Germinal center (tissue), 1 donor: ENCODE measurements at places on chromosomes 13 and 19.
A peak's percentile ranks its signal among the peaks of the same experiment; 100 is the strongest.

GRCh38 chr19:55605637-55606470, at the start of gene ZNF865:
TSS of gene ZNF865 (plus strand) at chr19:55605647. CDS start at chr19:55613619, 7,972 bp downstream.
- peak; percentile 68 for DNase-seq

DNA sequence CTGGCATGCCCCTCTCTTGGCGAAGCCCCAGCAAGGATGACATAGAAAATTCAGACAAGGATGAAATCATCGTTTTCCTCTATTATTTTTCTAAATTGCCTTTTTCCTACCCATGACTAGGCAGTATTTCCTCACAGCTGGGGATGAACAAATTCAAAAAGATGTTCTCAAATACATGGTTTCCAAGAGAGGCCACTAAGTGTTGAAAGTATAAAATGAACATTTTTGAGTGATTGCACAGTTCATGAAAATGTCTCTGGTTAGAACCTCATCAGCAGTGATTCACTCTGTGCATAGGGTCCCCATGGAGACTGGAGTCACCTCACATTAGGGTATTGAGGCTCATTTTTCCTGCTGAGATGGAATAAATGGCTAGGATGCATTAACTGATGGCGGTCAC, 373.7 kb downstream of the DNAJC15 start:
- DNase-seq, result no peak

GRCh38 chr13:43647471-43647870, 139.3 kb downstream of the ENOX1 start:
- no peak for DNase-seq

GRCh38 chr13:83919775-83920174, 37.5 kb upstream of the SLITRK1 start:
- DNase-seq, result no peak

- no peak for DNase-seq
These were observed 4.3 kb downstream of the PTOV1 start for GRCh38 chr19:49855277-49855675.

- no peak for DNase-seq
These were observed 160.1 kb upstream of the SOX1 start for GRCh38 chr13:111906816-111907215.

DNA sequence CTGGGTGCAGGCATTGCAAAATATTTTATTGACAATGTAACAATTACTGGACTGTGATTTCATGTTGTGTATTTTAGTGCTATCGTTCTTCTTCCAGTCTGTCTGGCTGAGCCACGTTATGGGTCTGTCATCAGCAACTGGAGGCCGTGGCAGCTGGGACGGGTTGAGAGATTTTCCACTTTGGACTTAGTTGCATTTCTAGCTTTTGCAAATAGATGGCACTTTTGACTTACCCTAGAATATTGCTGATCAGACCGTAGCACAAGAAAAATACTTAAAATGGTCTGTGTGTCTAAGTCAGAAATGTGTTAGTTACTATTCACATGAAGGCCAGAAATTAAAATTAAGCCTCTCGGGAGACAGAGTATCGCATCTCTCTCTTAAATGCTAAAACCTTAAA, 211.1 kb downstream of the TEX29 start:
- DNase-seq, result no peak

- DNase-seq, result no peak
These were observed 15.8 kb downstream of the ACTN4 start for GRCh38 chr19:38663156-38663651.

DNA sequence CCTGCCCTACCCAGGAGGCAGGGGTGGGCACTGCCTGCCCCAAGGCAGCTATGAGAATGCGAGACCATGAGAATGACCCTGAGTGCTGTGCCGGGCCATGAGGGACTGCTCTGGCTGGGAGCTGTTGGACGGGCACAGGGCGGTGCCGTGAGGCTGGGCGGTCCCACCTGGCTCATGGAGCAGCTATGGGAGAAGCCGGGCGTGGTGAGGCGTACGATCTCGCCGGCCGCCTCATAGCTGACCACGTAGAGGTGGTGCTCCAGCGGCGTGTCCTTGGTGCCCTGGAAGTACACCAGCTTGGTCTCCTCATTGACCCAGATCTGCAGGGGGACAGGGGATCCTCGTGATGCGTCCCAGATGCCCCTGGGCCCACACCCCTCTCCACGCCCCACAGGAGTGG, 19.3 kb upstream of the MYDGF start:
- no peak for DNase-seq

DNA sequence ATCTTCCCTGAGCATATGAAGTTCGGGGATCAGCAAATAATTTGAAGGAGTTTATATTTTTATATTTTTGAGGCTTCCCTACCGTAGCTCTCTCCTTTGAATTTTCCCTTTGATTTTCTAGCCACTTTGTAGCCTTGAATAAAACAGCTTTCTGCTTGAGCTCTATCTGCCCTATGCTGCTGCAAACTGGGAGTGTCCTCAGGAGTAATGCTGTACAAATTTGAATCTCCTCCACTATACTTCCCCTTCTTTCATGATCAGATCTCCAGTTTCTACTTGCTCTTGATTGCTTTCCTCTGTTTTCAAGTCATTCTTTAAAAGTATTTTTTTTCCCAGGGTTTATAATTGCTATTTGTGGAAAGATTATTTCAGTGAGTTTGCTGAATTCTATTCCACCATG, 14.6 kb downstream of the PDS5B start:
- DNase-seq, result no peak

- no peak for DNase-seq
These were observed 8.6 kb upstream of the BCAT2 start for GRCh38 chr19:48819366-48819816.

DNA sequence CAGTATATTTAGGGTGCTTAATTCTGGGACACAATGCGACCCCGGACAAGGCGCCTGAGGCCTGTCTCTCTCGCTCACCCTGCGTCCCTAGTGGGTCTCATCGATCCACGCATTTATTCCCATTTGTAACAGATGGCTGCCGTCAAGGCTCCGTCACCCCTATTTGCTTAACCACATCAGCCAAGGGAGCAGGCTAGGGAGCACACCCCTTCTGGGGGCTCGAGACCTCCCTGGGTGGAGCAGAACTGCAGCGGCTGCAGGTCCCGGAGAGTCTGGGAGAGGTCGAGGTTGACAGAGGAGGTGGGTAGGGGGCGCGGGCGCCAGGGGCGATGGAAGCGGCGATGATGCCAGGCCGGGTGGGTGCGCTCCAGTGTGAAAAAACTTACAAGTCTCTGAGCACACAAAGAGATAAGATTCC, 507 bp downstream of the ALG5 start:
- peak; percentile 13 for DNase-seq

- DNase-seq, result no peak
These were observed 1523.5 kb upstream of the PRR20A start for GRCh38 chr13:55617241-55617640.

DNA sequence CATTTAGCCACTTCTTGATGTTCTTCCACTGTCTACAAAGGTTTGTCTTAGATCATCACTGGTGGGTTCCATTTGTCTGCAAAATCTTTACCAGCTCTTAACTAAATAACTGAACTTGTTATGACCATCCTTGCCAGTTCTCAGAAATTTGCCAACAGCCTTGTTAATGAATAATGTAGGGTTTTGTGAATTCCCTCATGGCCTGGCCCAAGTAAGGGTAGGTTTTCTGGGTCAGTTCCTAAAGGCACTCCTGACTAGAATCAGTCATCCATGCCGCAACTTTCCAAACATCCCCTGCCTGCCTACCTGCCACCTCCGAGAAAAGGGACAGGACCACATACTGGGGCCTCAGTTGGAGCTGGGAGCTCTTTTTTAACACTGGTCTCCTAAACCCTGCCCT, 4.0 kb downstream of the COL4A1 start:
- no peak for DNase-seq

- DNase-seq, result no peak
These were observed 9.2 kb downstream of the TMEM255B start for GRCh38 chr13:113768018-113768905.

DNA sequence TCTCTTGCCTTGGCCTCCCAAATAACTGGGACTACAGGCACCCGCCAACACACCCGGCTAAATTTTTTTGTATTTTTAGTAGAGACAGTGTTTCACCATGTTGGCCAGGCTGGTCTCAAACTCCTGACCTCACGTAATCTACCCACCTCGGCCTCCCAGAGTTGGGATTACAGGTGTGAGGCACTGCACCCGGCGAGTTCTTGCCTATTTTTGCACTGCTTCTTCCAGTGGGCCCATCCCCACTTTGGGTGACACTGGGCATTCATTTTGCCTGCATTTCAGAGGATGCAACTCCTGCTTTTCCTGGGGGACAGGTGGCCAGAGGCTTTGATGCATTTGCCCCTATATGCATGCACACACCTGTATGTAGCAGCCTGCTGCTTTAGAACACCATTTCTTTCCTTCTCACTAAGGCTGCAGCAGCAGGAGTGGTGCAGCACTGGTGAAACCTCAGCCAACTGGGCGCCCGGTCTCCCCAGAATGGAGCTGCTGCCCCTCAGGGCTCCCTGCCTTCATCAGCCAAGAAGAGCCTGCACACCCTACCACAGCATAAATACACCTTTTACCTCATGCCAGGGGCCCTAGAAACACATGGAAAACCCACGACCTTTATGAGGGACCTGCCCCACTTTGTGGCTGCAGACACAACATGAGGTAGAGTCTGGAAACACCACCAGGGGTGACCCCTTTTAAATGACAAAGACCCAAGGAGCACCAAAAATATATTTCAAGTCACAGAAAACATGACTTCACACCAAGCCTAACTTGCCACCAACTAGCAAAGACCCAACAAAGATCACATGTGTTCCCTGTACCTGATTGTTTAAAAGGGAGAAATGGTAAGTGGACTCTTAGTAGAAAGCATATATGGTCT, 36.8 kb upstream of the POP4 start:
- DNase-seq, result no peak

GRCh38 chr19:19619181-19619848, 828 bp upstream of the PBX4 start:
- DNase-seq, result no peak
